ENCODE measurements at places on chromosomes 16 and 17.
A peak's percentile ranks its signal among the peaks of the same experiment; 100 is the strongest.

- H3K4me1 ChIP-seq = no peaks in the 10 kb centered on the region
- H3K4me3 ChIP-seq = no peak overlapping the region
- DNase-seq = no peak
Measured at GRCh38 chr16:4917117-4917516, 19.8 kb downstream of the PPL start.

GRCh38 chr16:31127182-31127581 lies 8.3 kb downstream of the PRSS8 start:
- peaks cover 1% of the 10 kb centered on the region for H3K27me3 ChIP-seq
- DNase-seq = no peak
- H3K4me3 ChIP-seq = no peak overlapping the region
- no peak overlapping the region for H3K27ac ChIP-seq
- peaks cover 13% of the 10 kb centered on the region for H3K36me3 ChIP-seq

DNA sequence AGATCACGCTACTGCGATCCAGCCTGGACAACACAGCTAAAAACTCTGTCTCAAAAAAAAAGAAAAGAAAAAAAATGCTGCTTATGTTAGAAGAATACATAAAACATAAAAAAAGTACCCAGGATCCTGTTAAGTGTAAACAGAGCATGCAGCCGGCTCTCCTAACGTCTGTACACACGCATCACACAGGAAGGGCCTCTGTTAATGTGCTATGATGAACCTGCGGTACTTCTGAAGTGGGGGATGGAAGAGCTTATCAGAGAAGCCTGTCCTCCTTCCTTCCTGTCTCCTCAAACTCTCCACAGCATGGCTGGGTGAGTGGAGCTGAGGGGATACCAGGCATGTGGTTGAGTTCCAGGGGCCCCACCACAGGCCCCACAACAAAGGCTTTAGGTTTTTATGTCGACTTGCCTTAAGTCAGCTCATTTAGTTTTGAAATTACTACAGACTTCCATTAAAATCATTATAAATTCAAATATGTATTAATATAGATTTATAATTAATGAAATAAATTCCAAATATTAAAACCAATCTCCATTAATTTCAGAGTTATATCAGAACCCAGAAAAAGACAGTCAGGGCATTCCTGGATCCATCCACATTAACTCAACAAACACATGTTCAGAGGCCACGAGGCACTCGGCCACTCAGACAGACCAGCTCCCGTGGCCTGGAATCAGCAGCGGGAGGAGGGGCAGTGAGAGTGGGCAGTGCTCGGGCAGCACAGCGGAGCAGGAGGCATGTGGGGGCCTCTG lies 11.7 kb downstream of the CCDC57 start:
- H3K4me3 ChIP-seq = peak overlapping the region; percentile 70
- peak overlapping the region; percentile 96 for H3K27ac ChIP-seq
- peaks cover 52% of the 10 kb centered on the region for H3K4me1 ChIP-seq
- H3K36me3 ChIP-seq = peaks cover 17% of the 10 kb centered on the region

DNA sequence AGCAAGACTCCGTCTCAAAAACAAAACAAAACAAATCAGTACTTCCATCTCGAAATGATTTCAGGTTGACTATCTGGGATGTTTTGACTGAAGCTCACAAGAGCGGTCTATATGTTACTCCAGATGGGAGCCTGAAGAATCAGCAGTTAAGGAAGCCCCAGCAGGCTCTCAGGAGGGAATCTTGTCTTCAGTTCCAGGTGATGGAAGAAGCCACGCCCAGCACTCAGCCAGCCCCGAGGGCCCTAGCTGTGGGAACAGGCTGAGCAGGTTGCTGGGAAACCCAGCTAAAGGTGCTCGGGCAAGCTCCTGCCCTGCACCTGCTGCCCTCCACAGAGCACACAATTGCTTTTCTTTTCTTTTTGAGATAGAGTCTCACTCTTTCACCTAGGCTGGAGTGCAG lies 32.4 kb downstream of the WIPI1 start:
- peaks cover 41% of the 10 kb centered on the region for H3K36me3 ChIP-seq
- no peak overlapping the region for H3K4me3 ChIP-seq
- DNase-seq = no peak
- H3K4me1 ChIP-seq = no peaks in the 10 kb centered on the region
- no peaks in the 10 kb centered on the region for H3K27me3 ChIP-seq
- H3K27ac ChIP-seq = no peak overlapping the region

DNA sequence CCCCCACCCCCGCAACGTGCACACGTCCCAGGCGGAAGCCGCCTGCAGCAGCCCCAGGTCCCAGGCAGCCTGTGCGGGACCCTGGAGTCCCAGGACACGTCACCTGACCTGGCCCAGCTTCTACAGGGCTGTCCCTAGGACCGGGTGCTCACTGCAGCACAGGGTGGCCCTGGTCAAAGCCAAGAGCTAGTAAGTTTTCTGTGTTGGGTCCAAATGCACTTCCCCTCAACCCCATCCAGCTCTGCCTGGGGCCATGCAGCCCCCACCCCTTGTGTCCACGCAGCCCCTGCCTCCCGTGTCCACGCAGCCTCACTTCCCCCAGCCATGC lies 22.1 kb upstream of the PVALEF start:
- no peak for DNase-seq
- no peak overlapping the region for H3K27ac ChIP-seq
- no peak overlapping the region for H3K4me3 ChIP-seq
- no peaks in the 10 kb centered on the region for H3K36me3 ChIP-seq

DNA sequence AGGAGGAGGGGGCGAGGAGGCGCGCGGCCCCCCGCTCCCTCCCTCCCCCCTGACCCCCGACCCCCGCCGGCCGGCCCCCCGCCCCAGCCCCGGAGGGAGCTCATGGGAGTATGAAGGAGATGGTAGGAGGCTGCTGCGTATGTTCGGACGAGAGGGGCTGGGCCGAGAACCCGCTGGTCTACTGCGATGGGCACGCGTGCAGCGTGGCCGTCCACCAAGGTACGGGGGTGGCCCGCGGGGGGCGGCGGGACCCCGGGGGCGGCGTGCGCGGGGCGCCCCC lies 390 bp downstream of the MLLT6 start:
- no peak for DNase-seq
- H3K4me1 ChIP-seq = peaks cover 65% of the 10 kb centered on the region
- peak overlapping the region; percentile 76 for H3K4me3 ChIP-seq
- peaks cover 9% of the 10 kb centered on the region for H3K27me3 ChIP-seq

DNA sequence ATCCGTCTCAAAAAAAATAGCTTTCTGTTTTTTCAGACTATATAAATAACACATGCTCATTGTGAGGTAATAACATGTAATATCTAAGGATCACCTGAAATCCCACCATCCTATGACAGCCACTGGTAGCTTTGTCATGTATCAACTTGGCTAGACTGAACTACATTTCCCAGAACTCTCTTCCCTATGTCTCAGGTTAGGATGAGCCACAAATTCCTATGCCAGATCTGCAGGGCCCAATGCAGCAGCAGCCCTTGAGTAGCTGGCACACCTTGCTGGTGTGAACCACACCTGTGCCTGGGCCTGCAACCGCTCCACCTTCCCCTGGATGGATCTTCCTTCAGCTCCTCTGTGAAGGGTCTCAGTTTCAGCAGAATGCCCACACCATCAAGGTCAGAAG lies 28.1 kb downstream of the OGFOD1 start:
- no peaks in the 10 kb centered on the region for H3K27me3 ChIP-seq
- H3K4me1 ChIP-seq = no peaks in the 10 kb centered on the region
- peaks cover 37% of the 10 kb centered on the region for H3K36me3 ChIP-seq
- H3K4me3 ChIP-seq = no peak overlapping the region

DNA sequence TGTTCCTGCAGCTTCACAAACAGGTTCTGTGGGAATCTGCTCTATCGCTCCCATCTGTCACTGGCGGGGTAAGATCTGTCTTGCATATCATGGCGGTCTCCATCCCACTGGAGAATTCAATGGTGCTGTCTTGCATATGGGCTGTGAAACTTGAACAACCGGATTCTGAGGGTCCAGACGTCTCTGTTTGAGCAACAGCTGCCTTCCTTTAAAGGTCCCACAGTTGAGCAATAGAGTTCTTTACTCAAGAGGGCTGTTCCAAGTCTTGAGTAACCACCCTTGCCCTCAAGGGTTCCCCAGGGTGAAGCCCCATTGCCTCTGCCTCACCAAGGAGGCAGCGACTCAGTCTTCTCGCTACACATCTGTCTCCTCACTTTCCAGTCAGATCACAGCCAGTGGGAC lies 50.8 kb downstream of the ZFHX3 start:
- H3K4me1 ChIP-seq = no peaks in the 10 kb centered on the region
- peaks cover 9% of the 10 kb centered on the region for H3K36me3 ChIP-seq
- H3K4me3 ChIP-seq = no peak overlapping the region

- no peak for DNase-seq
- peak overlapping the region; percentile 51 for H3K27ac ChIP-seq
- peaks cover 6% of the 10 kb centered on the region for H3K36me3 ChIP-seq
- H3K4me3 ChIP-seq = no peak overlapping the region
- peaks cover 8% of the 10 kb centered on the region for H3K27me3 ChIP-seq
Measured at GRCh38 chr16:4017807-4018206, 98.4 kb downstream of the ADCY9 start.

DNA sequence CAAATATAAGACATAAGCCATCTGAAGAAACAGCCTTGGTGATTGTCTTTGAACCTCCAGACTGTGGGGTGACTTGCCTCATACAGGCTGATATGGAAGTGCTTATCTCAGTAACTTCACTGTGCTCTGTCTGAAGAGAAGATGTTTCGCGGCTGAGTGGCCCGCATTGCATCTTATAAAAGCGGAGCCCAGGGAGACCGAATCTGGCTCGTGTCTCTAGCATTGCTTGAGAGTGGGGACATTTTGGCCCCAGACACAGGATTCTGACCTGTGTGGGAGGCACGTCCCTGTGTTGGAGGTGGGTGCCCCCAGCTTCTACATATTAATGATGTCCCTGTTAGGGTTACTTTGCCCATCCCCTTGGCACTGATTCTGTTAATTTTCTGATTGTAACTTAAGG lies 66.4 kb downstream of the METRNL start:
- peaks cover 5% of the 10 kb centered on the region for H3K27me3 ChIP-seq
- no peaks in the 10 kb centered on the region for H3K4me1 ChIP-seq
- no peak overlapping the region for H3K4me3 ChIP-seq
- no peaks in the 10 kb centered on the region for H3K36me3 ChIP-seq
- no peak for DNase-seq

DNA sequence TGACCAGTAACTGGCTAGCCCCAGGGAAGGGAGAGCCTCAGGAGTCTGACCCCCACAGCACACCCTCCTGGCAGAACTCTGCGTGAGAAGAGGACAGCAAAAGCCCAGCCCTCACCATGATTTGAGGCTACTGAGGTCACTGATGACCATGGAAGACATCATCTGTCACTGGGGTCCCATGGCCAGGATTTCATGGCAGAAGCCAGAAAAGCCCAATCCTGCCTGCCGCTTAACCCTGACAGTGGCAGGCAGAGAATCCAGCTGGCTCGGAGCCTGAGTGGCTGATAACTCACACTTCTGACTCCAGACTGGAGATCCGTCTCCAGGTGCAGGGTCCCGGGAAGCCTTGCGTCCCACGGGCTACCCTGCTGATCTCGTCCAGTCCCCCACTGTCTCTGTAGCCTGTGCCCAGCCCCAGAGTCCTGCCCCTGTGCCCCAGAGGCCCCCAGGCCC lies 17.5 kb downstream of the GRIN2C start:
- DNase-seq = no peak
- H3K27ac ChIP-seq = no peak overlapping the region
- H3K4me1 ChIP-seq = peaks cover 21% of the 10 kb centered on the region
- peak overlapping the region; percentile 48 for H3K4me3 ChIP-seq

GRCh38 chr17:27413792-27414191 lies 42.5 kb upstream of the KSR1 start:
- no peak for DNase-seq
- no peaks in the 10 kb centered on the region for H3K27me3 ChIP-seq

- H3K27me3 ChIP-seq = peaks cover 3% of the 10 kb centered on the region
- H3K4me3 ChIP-seq = peak overlapping the region; percentile 13
- H3K27ac ChIP-seq = peak overlapping the region; percentile 87
- DNase-seq = no peak
- peaks cover 31% of the 10 kb centered on the region for H3K36me3 ChIP-seq
- H3K4me1 ChIP-seq = peaks cover 17% of the 10 kb centered on the region
Measured at GRCh38 chr16:66539623-66540469, 10.1 kb downstream of the TK2 start.

Measured in immature natural killer cell (primary cell).